ENCODE measurements at places on chromosomes 11 and 22.

DNA sequence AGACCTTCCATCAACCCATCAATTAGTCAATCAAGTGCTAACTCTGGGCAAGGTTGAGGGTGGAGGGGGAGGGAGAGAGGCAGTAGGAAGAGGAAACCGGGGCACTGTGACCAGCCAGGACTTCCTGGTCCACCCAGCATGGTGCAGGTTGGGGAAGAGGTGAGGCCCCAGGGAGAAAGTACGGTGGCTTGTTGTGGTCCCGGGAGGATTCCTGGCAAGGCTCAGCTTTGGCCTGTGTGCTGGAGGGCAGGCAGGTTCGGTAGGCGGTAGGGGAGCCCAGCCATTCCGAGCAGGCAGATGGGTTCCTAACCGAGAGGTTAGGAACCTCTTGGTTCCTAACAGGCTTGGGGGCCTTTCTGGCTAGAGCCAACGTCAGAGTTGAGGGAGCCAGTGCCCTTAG lies 10.8 kb downstream of the ST14 start:
- no peak for DNase-seq

DNA sequence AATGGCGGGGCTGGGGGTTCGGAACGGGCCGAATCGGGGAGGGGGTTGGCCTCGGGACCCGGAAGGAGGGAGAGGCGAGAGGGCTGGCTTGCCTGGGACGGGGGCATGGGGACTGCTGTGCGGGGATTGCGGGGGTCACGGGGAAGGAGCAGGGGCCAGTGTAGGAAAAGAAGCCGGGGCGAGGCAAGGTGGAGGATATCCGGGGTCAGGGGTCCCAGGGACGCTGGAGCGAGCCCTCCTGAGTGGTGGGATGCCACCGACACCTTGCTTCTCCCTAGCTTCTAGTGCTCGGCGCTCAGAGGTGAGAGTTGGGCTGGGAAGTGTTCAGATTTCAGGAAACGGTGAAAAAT lies 426 bp upstream of the GDPD5 start:
- DNase-seq: no peak

- DNase-seq: no peak
Observed at GRCh38 chr22:34303656-34304055, 383.4 kb upstream of the LARGE1 start.

DNA sequence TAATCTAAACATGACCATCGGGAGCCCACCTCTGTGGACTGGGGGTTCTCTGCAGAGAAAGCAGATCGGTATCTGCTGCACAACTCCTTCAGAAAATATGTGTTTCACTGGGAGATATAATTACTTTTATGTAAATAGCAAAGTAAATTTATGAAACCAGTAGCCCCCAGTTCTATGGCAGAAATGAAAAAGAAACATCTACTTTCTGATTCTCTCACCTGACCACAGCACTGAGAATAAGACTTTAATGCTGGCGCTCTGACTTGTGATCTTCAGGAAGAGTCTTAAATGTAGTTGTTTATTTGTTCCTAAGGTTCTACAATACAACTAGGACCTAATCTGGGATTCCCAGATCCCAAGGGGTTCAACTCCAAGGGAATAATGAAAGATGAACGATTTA lies 518.0 kb downstream of the DLG2 start:
- no peak for DNase-seq

- no peak for DNase-seq
Observed at GRCh38 chr22:23837911-23838680, 710 bp downstream of the DERL3 start.

DNA sequence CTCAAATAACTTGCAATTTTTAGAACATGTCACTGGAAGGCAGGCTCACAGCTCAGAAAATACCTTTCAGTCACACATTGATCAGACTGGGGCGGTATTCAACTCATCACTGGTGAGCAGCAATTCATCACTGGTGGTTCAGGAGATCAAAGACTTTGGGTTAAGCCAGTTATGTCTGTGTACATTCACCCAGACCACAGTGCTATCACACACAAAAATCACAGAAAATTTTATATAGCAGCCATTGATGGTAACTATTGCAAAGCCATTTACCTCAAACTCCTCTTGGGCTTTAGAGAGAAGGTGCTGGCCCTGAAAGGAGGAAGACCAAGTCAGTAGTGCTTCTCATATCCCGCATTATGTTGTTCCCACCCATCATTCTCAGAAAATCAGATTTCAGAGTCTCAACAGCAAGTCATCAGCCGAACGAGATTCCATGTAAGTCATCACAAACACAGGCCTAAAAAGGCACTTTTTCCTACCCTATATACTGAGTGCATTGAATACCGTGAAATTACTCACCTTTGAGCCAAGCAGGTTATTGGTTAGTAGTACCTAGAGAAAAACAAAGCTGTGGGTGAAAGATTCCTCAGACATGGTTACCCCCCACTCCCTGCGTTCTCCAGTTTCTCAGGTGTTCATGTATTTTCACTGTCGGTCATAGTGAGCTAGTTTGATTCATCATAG lies 14.0 kb upstream of the WDR74 start:
- DNase-seq: no peak

GRCh38 chr11:133681901-133682300 lies 149.6 kb upstream of the OPCML start:
- DNase-seq: no peak

DNA sequence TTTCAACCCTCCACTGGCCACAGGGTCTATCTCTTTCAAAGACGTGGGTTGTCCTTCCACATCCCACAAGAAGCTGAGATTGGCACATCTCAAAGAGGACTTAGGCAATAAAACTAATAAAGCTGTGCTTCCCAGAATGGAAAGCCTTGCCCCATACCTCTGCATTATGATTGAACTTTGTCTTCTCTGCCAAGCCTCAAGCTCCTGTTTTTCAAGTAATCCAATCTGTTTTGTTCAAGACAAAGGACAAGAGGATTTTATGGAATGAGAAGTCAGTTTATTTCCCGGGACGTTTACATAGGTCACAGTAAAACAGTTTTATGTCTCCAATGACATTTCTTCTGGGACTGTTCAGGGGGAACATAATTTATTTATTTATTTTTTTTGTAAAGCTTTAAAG lies 108.4 kb downstream of the GALNT18 start:
- DNase-seq: no peak

DNA sequence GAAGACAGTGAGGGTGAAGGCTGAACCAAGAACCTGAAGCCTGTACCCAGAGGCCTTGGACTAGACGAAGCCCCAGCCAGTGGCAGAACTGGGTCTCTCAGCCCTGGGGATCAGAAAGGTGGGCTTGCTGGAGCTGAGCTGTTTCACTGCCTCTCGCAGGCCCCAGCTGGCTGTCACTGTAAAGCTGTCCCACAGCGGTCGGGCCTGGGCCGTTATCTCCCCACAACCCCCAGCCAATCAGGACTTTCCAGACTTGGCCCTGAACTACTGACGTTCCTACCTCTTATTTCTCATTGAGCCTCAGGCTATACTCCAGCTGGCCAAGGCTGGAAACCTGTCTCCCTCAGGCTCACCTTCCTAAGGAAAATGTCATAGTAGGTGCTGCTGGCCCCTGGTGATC lies 4.1 kb downstream of the PPP1CA start:
- DNase-seq: no peak

- no peak for DNase-seq
Observed at GRCh38 chr11:57303280-57303989, 21.3 kb downstream of the TNKS1BP1 start.

- DNase-seq: no peak
Observed at GRCh38 chr11:45494738-45495137, 170.7 kb downstream of the CHST1 start.

DNA sequence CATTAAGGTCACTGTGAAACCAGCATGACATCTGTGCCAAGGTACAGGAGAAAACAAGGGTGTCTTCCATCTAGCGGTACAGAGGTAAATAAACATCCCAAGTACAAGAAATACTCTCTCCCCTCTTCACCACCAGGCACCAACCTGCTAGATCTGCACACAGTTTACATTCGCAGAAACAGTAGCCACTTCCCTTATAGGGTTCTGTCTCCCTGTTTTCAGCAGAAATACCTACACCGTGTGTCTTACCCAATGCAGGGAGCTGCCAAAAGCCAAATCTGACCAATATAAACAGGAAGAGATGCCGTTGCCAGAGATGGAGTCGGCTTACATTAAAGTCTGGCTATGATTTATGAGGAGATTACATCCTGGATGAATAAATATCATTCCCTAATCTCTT lies 1.2 kb downstream of the SCN4B start:
- no peak for DNase-seq

GRCh38 chr11:94958121-94958696 lies 15.1 kb downstream of the CWC15 start:
- DNase-seq: no peak

DNA sequence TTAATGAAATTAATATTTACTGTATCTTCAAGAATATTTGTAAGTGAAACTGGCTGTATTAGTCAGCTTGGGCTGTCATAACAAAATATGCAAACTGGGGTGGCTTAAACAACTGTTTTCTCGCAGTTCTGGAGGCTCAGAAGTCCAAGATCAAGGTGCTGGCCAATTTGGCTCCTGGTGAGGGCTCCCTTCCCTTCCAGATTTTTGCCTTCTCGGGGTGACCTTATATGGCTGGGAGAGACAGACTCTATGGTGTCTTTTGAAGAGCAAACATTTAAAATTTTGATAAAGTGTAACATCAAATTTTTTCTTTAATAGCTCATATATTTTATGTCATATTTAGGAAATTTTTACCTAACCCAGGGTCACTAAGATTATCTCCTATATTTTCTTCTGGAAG lies 30.2 kb downstream of the CSTPP1 start:
- no peak for DNase-seq

GRCh38 chr11:75272821-75273301 lies 32.3 kb downstream of the TPBGL start:
- DNase-seq: no peak

GRCh38 chr11:32434356-32435151 lies 785 bp downstream of the WT1 start:
- no peak for DNase-seq

DNA sequence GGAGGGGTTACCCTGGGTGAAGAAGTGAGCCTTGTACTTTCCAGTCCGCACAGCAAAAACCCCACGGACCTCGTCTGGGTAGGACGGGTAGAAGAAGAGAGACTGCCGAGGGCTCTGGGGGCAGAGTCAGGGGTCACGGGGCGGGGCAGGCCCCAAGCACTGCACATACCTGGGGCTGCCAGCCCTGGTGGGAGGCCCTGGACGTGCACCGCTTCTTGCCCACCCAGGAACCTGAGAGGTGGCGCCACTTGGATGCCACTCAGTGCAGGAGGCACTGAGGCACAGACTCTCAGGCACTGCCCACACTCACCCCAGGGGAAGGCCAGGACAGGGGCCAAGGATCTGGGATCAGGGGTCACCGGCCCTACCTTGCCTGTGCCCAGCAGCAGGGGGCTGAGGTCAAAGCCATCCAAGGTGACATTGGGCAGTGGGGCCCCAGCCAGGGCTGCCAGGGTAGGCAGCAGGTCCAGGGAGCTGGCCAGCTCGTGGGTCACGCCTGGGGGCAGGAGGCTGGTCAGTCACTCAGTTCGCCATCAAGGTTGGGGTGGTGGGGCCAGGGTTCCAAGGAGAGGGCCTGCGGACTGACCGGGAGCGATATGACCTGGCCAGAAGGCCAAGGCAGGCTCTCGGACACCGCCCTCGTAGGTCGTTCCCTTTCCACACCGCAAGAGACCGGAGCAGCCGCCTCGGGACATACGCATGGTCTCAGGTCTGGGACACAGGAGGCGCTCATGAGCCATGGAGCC lies 2.2 kb downstream of the ARSA start:
- DNase-seq: no peak

- DNase-seq: no peak
Observed at GRCh38 chr11:16933756-16934603, 80.2 kb downstream of the PLEKHA7 start.

DNA sequence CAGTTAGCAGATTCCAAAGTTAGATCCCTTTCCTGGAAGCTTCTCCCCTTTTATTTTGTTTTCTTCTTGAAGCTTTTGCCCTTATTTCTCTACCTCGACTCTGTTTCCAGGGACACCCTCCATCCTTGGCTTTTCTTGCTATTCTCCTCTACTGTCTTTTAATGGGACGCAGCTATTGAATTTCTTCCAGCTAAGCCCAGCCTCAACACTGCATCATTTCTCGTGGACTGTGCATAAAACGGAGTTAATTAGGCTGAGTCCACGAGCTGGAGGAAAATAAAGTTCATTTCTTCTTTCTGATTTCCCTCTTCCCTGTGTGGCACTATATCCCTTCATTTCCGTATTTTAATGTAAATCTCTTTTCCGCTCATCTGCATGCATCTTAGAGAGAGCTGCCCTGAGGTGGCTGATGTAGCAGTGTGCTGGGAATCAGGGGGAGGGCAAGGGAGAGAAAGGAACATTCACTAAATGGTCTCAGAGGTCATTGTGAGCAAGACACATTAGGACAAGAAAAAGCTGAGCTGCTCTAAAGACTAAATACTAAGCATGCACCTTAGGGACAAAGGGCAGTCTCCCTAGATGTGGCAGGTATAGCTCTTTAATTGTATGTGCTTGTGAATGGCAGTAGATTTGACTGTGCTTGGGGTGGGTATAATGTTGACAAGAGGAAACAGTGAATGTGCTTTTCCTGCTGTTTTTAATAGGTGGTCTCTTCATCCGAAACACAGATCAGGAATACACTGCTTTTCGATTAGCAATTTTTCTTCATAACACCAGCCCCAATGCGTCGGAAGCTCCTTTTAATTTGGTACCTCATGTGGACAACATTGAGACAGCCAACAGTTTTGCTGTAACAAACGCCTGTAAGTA lies 1.9 kb downstream of the GRIA4 start:
- no peak for DNase-seq

GRCh38 chr11:95522874-95523273 lies 266.7 kb downstream of the FAM76B start:
- DNase-seq: no peak

DNA sequence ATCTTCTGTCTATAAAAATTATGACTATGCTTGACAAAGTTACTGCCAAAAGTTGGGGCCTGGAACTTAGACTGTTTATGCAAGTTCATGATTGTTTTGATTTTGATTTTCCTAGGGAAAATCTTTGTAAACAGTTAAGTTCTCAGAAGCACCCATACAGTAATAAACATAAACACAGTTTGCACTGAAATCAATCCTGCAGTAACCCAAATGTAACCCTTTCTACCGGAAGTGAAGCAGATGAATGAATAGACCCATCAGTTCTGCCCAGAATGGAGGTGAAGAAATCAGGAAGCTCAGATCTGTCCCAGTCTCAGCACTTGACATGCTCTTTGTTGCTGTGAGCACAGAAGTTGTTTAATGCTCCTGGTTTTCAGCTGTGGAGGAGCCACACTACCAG lies 24.6 kb upstream of the C11orf96 start:
- DNase-seq: no peak

Measured in Panc1 (cell line).